ENCODE measurements at places on chromosomes 5 and 9.

GRCh38 chr5:144209361-144209760 is 38.7 kb downstream of the KCTD16 start:
- DNase-seq: no peak

- no peak for DNase-seq
These were observed 170.8 kb upstream of the ADAMTS16 start for GRCh38 chr5:4969351-4969750.

DNA sequence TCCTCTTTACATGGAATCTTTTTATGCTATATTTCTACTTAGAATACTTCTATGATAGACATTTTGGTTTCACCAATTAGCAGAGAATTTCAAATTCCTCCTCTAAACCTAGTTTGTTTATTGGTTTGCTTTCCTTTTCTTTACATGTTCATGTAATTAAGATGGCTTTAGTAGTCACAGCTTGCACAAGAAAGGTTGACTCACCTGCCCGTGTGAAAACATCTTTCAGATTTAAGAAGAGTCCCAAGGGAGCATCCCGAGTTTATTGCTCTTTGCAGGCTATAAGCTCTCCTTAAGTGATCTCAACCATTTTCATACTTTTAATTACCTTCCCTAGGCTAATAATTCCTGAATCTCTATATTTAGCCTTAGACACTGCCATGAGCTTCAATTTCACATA is 28.9 kb downstream of the TYRP1 start:
- no peak for DNase-seq

- DNase-seq: no peak
These were observed 709 bp downstream of the WHRN start for GRCh38 chr9:114504341-114505186.

DNA sequence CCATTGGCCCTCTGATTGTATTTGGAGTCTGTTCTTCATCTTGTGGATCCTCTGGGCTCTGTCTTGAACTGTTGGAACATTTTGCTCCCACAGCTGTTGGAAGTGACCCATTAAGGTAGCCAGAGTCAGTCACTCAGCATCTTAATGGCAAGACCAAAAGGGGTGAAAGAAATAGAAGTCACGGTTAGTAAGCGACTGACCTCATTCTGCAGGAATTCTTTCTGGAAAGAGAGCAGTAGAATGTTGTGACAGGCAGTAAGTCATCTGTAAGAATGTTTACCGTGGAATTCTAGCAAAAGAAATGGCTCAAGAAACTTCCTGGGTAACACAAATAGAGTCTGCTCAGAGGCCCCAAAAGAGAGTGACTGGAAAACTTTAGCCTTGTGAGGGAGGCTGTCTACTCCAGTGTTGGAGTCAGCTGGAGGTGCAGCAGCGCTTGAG is 28.6 kb upstream of the TNC start:
- DNase-seq: no peak

DNA sequence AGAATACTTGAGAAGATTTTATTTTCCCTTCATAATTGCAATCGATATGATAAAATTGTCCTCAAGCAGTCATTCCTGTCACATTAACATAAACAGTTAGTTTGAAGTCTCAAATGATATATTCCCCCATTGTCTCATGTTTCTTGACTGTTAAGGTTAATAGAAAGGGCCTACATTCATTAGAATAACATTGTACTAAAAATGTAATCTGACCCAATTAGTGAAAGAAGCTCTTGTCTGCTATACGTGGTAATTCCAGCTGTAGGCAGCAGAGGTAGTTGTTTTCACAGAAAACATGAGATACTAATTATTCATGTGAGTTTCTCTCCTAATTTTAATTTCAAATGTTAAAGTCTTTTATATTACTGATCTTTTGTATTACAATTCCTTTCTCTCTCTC is 25.9 kb upstream of the AP3B1 start:
- no peak for DNase-seq

DNA sequence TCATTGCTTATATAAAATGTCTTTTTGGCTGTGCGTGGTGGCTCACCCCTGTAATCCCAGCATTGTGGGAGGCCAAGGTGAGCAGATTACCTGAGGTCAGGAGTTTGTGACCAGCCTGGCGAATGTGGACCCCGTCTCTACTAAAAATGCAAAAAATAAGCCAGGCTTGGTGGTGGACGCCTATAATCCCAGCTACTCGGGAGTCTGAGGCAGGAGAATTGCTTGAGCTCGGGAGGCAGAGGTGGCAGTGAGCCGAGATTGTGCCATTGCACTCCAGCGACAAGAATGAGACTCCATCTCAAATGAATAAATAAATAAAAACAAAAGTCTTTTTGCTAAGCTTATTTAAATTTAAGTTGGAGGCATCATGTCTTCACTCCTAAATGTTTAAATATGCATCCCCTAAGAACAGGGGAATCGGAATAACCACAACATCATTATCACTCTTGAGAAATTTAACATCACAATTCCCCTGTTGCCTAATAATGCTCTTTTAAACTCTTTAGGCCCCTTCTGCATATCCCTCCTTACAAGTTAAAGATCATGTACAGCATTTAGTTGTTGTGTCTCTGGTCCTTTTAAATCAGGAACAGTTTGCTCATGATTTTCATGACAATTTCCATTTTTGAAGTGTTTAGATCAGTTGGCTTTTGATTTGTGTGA is 72.8 kb downstream of the ERBIN start:
- DNase-seq: no peak

DNA sequence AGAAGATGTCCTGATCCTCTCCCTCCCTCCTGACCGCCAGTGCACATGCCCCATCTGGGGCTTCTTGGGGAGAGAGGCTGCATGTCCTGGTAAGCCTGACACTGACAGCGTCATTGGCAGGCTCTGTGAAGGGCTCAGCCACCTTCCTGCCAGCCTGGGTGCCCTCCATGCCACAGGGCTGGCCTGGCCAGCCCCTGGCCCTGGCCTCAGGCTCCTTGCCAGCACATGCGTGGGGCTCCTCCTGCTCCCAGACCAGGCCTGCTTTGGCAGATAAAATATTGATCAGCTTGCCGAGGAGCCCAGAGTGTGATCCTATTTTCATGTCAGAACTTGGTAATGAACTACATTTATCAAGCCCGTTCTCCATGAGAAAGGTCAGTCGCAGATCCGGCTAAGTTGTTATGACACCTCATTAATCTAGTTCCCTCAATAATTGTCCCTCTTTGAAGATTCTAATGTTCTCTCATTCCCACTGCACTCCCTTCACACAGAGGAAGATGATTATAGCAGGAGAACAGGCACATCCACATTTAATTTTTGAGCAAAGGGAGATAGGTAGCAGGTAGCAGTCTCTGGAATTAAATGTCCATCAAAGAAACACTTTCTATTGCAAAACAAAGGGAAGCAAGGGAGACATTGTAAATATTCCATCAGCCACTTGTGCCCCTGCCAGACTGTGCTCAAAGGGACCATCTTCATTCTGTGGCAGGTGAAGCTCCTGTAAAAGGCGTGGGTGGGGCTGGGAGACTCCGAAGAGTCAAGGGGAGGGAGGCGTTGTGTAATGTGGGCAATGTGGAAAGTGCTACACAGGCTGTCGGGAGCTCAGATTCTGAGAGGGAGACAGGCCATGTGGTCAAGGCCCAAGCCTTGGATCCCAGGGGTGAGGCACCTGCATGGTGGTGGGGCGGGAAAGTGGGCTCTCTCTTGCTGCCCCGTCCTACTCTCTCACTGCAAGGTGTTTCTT is 272.0 kb downstream of the HSPA4 start:
- DNase-seq: no peak

DNA sequence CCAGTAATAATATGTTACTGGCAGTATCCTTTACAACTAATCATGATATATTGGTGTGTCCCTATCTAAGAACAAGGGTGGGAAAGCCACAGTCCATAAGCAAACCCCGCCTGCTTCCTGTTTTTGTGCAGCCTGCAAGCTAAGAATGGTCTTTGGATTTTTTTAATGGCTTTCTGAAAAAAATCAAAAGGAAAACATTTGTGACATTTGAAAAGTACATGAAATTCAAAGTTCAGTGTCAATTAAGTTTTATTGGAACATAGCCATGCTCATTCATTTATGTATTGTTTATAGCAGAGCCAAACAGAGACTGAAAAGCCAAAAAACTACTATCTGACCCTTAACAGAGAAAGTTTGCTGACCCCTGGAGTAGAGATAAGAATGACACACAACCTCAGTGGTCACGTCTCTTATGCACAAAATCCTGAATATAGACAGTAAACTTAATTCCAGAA is 12.8 kb upstream of the TMEM245 start:
- no peak for DNase-seq

GRCh38 chr5:116709082-116709481 is 134.5 kb upstream of the SEMA6A start:
- DNase-seq: no peak

GRCh38 chr9:124216474-124217176 is 41.1 kb upstream of the NEK6 start:
- DNase-seq: no peak

- no peak for DNase-seq
These were observed 39.5 kb upstream of the TNFSF15 start for GRCh38 chr9:114845373-114845772.

DNA sequence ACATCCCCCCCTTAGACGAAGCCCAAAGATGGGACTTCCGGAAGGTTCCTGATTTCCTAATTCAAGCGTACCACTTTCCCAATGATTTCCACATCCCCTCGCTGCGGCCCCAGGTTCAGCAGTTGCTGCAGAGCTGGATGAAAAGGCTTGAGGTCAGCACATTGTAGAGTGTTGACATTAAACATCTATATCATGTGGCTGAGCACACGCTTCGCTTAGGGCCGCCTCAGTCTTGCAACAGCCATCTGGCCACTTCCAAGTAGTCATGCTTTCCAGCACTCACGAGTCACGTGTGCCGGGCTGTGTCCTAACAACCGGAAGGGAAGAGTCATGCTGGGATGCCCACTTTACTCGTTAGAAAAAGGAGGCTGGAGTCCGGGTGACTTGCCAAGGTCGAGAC is 340.6 kb upstream of the IRX4 start:
- DNase-seq: no peak

GRCh38 chr9:81631218-81631745 is 58.1 kb downstream of the TLE1 start:
- DNase-seq: no peak

- DNase-seq: no peak
These were observed 147.9 kb downstream of the C5orf15 start for GRCh38 chr5:133820507-133820906.

DNA sequence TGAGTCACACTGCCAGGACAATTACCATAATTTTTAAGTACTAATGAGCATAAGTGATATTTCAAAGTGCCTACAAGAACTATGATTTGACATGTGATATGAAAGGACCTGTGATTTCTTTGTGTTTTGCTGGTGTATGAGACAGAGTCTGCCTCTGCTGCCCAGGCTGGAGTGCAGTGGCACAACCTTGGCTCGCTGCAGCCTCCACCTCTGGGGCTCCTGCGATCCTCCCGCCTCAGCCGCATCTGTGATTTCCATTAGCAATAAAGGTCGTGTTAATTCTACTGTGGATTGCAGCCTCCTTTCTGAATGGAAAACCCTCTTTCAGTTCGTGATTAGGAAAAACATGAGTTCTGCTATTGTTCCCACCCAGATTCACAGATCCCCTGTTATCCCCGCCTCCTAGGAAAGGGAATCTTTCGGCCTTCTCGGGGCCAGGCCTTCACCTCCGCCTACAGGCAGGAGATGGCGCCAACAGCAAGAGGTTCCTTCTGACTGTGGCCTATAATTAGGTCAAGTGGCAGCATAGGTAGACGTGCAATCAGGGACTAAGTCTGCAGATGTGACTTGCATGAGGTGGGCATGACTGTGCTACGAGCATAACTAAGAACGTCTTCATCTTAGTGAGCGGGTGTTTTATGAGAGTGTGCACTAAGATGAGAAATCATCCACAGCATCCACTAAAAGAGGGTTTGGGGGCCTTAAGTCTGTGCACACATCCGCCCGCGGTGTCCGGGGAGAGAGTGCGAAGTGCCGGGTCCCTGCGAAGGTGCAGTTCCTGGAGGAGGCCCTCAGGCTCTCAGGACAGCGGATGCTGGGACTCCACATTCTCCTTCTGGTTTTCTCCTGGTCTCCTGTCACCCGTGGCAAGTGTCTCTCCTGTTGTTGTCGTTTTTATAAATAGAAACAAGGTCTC is 23.1 kb downstream of the TRIM7 start:
- DNase-seq: no peak

GRCh38 chr9:94150890-94151650 is 66.8 kb downstream of the PTPDC1 start:
- no peak for DNase-seq

- DNase-seq: no peak
These were observed 2.4 kb upstream of the ASB6 start for GRCh38 chr9:129644365-129644764.

GRCh38 chr9:121717141-121717991 is 65.9 kb downstream of the DAB2IP start:
- DNase-seq: no peak

- no peak for DNase-seq
These were observed 51.2 kb upstream of the ROR2 start for GRCh38 chr9:92001244-92001643.

DNA sequence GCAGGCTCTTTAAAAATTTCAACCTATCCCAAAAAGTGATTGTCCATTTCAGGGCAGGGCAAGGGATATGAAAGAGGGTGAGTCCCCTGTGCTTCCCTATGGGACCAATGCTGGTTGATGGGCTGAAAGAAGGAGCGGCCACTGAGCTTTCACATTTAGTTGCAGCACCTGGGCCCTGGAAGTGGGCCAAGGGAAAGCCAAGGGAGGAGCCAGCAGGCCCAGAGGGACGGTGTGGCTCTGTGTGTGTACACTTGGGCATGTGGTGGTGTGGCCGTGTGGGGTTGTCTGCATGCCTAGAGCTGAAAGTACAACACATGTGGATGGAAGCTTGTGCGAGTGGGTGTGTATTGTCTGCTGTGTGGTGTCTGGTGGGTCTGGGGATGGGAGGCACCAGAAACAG is 14.0 kb upstream of the PSMD5 start:
- DNase-seq: no peak

GRCh38 chr5:127940854-127941253 is 142.7 kb upstream of the SLC12A2 start:
- DNase-seq: no peak

GRCh38 chr5:54363669-54364068 is 53.3 kb upstream of the ARL15 start:
- DNase-seq: no peak

DNA sequence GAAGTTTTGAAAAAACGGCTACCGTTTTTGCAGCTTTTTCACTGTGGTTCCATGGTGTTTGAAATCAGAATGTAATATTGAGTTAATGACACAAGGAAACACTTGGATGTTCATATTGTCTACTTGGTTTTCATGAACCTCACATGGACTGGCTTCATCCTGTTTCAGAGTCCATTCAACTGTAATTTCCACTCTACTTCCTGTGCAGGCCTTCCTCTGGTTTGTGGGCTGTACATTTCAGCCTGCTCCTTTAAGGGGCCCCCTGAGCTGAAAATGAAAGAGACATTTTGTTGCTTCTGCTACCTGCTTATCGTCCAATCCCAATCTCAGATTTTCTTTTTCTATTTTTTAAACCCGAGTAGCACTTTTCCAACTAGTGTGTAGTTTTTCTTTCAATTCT is 41.8 kb upstream of the CDKN2B start:
- DNase-seq: no peak

Measured in stimulated activated CD4-positive, alpha-beta T cell treated with anti-CD3 and anti-CD28 coated beads, Interleukin-1b, Interleukin-23, amount 100 ng/mL, for 1 hour (primary cell).